ELF-1 (cell line): ENCODE measurements at places on chromosomes 7 and 10.

- DNase-seq, result no peak
Measured at GRCh38 chr10:3512263-3512662, 272.7 kb downstream of the KLF6 start.

GRCh38 chr7:17910377-17910776 lies 29.9 kb downstream of the SNX13 start:
- DNase-seq, result no peak

DNA sequence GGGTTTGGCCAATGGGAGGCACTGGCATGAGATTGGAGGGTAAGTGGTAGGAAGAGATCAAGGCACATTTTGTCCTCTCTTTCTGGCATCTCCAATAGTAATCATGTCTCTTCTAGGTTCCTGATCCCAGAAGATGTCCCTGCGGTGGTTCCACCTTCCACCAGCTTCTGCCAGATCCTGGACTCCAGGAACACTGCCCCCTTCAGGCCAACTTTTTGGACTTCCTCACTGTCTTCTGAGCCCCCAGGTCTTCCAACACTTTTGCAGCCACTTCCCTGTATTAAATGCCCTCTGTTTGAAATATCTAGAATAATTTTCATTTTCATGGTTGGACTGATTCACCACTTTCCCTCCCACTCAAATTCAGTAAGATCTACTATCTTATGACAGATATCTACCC lies 60.9 kb downstream of the BAMBI start:
- DNase-seq, result no peak

DNA sequence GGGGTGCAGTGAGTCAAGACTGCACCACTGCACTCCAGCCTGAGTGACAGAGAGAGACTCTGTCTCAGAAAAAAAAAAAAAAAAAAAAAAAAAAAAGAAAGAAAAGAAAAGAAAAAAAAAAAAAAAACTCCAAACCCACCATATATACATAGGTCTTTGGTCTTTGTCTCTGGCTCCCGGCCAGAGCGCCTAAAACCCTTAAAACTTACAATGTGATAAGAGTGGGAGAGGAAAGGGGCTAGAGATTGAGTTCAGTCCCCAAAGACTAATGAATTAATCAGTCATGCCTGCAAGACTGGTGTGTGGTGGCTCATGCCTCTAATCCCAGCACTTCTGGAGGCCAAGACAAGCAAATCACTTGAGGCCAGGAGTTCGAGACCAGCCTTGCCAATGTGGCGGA lies 6.8 kb upstream of the NFE2L3 start:
- no peak for DNase-seq
